MM.1S (cell line): ENCODE measurements at places on chromosomes 6 and 20.

- DNase-seq, result no peak
Observed at GRCh38 chr6:4412488-4412887, 277.1 kb upstream of the ECI2 start.

GRCh38 chr6:161882196-161882765 lies 608.4 kb upstream of the AGPAT4 start:
- DNase-seq, result no peak

DNA sequence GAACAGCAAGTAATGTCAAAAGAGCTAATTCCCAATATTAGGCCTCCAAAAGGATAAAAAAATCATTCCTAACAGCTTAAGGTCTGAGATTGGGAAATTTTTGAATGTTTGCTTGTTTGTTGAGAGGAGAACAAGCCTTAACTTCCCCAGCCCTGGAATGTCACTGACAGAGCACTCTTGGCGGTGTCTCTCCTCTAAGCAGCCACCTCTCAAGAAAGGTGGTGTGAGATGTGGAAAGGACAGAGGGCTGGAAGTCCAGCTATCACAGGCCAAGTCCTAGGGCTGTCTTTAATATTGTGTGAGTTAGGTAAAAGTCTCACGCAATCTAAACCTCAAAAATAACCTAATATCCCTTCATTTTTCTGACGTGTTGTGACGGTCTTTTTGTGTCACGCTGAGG lies 101.6 kb downstream of the MTFR2 start:
- DNase-seq, result no peak

GRCh38 chr6:163940705-163941623 lies 526.4 kb downstream of the QKI start:
- no peak for DNase-seq

DNA sequence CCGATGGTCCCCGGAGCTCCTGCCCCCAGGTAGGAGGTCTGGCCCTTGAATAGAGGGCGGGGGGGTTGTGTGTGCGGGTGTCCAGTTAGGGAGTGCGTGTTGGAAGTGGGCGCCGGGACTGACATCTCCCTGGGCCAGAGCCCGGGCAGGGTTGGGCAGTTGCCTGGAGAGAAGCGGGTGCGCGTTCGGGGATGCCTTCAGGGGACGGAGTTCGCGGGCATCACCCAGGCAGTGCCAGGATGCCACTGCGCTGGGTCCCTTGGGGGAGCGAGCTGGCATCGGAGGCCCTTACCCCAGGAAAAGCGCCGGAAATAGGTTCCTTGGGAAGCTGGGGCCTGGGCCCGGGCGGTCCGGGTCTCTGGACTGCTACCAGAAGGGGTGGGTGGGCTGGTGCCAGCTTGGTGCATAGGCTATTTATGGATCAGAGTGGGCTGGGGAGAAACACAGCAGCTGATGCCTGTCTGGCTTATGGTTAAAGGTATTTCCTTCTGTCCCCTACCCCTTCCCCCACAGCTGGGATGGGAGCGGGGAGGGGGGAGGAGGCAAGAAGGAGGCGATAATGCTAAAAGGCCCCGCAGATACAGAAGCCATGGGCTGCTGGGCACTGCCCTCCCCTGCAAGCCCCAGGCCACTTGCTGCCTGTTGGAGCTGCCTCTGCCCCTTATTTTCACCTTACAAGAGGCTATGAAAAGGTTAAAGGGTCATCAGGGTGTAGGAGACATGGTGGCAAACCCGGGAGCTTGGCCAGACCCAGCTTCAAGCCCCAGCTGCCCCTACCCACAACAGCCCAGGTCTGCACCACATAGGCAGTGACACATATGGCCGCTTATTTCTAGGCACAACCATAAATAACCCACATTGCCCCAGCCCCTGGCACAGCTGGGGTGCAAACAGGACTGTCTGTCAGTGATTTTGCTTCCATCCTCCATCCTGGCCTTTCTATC lies 638 bp downstream of the PACSIN1 start:
- no peak for DNase-seq

DNA sequence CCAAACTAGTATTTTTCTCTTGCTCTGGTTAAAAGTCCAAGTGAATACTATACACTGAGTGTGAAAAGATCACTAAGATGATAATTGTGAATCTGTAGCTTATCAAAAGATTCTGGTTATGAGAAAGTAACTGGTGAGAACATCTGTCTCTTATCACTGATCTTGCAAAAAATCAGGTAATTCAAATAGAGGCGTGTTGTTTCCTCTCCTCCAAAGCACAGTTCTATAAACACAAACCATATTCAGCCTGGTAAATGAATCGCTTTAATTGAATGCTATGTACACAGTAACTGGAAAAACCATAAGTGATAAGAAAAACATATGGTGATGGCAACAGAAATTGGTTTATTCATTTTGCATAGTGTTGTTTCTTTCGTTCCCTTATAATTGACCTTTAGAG lies 161.0 kb downstream of the RALGAPA2 start:
- DNase-seq, result no peak

- DNase-seq, result no peak
Observed at GRCh38 chr6:170388113-170388512, 81.6 kb downstream of the FAM120B start.

DNA sequence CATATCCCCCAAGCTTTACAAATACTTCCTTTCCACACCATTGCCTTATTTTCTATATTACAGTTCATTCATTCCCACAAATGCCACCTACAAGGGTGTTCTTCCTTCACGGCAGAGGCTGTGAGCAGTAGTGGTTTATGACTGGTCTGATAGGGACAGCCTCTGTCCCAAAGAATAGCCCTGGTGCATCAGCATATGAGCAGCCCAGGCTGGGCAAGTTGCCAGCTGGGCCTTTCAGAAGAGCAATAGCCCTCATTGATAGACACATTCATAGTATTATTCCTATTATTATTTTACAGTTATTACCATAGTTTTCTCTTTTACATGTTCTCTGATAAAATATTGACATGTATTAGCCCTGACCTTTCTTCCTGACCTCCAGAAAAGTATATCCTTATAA lies 149.9 kb downstream of the MMS22L start:
- DNase-seq, result no peak

DNA sequence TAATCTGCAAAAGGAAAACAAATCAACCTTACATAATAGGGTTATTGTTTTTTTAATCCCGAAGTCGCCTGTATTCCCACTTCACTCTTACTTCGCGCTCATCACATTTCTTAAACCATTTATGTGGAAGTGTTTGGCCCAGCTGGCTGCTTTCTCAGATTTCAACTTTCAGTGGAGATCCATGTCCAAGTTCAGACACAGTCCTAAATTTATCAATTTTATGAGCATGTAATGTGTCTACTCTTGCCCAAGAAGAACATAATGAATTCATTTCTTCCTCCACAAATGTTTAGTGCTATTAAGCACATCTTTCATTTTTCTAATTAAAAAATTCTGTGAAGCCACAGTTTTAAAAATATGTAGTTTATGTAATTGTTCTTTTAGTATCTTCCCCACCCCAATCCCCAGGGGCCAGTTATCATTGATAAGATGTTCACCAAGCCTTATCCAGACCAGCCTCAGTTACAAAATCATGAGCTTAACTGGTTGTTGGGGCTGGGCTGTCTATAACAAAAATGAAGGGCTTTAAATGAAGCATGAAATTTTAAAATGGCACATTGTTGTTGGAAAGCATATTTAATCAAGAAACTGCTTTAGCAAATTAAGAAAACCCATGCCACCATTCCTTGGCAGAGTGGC lies 151.7 kb downstream of the UST start:
- DNase-seq, result no peak

- DNase-seq, result no peak
Observed at GRCh38 chr6:49326347-49326746, 136.7 kb downstream of the MMUT start.
